ENCODE measurements at places on chromosomes 4 and X.

DNA sequence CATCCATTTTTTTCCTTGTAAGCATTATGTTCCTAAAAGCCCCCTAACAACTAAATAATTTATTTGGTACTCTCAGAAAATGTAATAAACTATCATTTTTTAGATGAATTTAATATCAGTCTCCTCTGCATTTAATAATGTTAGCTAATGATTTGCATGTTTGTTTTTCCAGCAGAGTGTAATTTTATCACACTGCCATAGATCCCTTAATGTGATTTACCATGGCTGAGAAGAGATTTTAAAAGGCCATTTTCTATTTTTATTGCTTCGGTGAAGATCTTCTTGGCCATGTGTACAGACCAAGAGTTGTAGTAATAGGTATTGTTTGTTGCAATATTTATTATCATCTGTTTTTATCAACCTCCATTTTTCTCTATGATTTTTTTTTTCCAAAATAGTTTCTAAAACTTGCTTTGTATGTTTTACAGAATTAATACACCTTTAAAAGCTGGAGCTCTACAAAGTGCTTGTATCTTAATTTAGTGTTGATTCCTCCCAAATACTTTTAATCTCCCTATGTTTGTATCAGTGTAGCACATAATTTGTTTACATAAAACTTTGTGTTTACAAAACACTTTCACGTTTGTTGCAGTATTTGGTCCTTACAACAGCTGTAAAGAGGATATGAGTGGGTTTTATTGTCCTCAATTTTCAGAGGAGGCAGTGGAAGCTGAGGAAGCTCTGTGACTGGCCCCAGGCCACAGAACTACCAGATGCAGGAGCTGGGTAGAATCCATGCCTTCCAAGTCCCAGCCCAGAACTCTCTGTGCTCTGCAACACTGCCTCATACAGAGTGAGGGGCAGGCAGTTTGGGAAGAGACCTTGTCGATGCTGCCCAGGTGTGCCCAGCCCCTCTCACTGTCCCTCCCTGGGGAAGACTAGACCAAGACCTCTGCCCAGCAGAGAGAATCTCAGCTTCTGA, 58.1 kb downstream of the FAM114A1 start:
- peaks cover 11% of the 10 kb centered on the region for H3K27me3 ChIP-seq
- DNase-seq, result no peak
- no peaks in the 10 kb centered on the region for H3K4me1 ChIP-seq

- no peaks in the 10 kb centered on the region for H3K27me3 ChIP-seq
- DNase-seq, result no peak
- no peak overlapping the region for H3K27ac ChIP-seq
- H3K36me3 ChIP-seq, result no peaks in the 10 kb centered on the region
- H3K4me3 ChIP-seq, result no peak overlapping the region
These were observed 140.8 kb downstream of the OPHN1 start for GRCh38 chrX:68292471-68292870.

DNA sequence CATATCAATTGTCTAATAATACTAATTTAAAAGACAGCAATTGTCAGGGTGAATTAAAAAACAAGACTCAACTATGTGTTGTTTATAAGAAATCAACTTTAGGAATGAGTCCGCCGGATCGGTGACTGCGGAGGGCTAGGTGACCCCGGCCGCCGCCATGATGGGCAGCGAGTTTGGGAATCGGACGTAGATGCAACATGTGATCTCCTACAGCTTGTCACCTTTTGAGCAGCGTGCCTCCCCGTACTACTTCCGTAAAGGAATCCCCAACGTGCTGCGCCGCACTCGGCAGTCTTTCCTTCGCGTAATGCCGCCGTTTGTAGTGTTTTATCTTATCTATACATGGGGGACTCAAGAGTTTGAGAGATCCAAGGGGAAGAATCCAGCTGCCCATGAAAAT, 742.5 kb upstream of the PABPC4L start:
- no peak overlapping the region for H3K27ac ChIP-seq
- no peaks in the 10 kb centered on the region for H3K4me1 ChIP-seq
- H3K27me3 ChIP-seq, result no peaks in the 10 kb centered on the region

DNA sequence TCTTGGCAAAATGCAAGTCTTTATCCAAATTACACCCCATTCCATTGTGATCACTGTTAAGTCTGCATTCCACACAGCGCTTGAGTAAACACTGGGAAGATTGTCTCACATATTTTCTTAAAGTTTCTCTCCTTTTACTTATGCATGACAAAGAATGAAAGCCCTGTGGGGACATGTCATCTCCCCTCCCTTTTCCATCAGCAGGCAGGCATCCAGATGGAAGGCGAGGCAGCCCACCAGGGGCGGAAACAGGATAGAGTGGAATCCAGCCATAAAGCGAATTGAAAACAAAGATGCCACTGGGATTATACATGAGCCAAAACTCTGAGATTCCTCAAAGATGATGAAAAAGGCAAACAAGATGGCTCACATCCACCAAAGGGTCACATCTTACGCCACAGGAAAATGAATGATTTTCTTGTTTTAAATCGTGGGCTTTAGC, 78.2 kb downstream of the AFAP1 start:
- H3K4me3 ChIP-seq, result no peak overlapping the region
- peaks cover 22% of the 10 kb centered on the region for H3K27me3 ChIP-seq
- peaks cover 8% of the 10 kb centered on the region for H3K36me3 ChIP-seq
- no peak overlapping the region for H3K27ac ChIP-seq
- H3K4me1 ChIP-seq, result peaks cover 15% of the 10 kb centered on the region

- H3K4me1 ChIP-seq, result no peaks in the 10 kb centered on the region
- no peaks in the 10 kb centered on the region for H3K36me3 ChIP-seq
- no peak overlapping the region for H3K4me3 ChIP-seq
- no peak overlapping the region for H3K27ac ChIP-seq
- DNase-seq, result no peak
- H3K27me3 ChIP-seq, result no peaks in the 10 kb centered on the region
These were observed 79.2 kb upstream of the ATOH1 start for GRCh38 chr4:93749292-93749761.
